Motor neuron (in vitro differentiated cells): ENCODE measurements at places on chromosomes 11 and 22.

GRCh38 chr11:574632-575312 lies 1.5 kb upstream of the PHRF1 start:
- no peak for ATAC-seq

DNA sequence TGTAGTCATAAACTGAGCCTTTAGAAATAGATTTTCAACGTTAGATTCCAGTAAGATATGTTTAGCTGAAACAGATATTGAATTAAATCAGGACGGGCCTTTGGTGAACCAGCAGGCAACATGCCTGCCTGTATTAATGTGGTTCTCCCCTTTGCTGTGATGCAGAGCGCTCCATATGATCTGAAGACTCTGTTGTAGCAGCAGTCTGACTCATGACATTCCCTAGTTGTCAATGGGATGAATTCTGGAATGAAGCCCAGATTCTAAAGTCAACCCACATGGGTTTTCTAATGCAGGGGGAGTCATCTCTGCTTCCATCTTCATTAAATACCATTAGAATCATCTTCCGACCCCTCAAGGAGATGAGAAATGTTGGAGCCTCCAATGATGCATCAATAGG lies 864.5 kb downstream of the NTM start:
- ATAC-seq = peak; percentile 39

GRCh38 chr11:45275828-45276227 lies 10.3 kb downstream of the SYT13 start:
- no peak for ATAC-seq

DNA sequence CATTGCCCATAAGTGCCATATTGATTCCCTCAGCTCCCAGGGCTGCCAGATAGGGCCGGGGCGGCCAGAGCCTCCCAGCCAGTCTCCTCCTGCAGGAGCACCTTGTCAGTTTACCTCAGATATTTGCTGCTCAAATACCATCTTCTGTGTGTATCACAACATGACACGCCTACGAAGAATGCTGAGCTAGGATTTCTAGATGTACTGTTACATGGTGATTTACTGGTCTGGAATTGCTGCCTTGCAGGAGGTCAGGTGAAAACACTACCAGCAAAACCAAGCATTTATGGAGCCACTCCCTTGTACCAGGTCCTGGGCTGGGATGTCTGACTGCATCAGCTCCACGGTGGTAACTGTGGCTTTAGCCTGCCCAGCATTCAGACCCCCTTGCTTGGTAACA lies 11.8 kb downstream of the MICAL3 start:
- ATAC-seq = no peak

GRCh38 chr11:6319704-6320410 lies 444 bp downstream of the CAVIN3 start:
- ATAC-seq = peak; percentile 31

DNA sequence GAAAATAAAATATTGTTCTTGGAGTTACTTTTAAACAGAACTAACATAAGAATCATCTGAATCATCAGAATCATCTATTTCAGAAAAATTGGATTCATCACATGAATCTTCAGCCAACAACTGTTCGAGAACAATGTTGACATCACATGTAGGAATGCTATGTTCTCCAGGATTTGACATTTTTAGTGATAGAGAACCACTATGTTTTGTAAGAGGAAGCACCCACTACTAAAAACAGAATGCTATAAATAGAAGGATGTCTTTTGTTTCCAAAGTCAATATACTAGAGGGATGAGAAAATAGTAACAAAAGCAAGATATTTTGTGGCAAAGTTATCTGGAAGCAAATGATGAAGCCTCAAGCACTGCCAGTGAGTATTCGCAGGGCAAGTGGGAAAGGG lies 263.4 kb upstream of the DDI1 start:
- ATAC-seq = no peak

DNA sequence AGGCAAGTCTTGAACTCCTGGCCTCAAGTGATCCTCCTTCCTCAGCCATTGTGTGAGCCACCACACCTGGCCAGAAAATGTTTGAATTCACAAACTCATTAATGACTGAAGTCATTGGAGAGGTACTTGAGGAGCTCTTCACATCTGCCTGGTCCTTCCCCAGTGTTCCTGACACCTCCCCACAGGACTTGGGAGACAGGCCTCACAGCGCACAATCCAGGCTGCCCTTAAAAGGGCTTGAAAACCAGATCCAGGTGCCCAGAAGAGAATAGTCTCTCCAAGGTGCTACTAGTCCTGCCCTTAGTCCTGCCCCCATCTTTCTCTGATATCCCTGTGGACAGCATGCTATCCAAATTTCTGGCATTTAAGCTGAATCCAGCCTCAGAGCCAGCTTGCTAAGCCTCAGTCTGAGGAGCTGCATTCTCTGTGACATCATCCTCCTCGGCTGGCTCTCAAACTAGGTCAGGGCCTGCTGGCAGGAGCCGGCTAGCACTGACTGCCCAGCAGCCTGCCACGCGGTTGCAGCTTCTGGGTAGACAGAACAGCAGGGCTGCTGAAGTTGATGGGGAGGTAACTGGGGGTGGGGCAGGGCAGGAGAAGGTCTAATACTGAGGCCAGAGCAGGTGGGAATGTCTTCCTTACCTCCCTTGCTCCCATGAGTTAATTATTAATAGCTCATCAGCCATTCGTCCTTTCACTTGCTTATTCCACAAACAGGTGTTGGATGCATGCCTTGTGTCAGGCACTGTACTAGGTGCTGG lies 35.3 kb upstream of the NECTIN1 start:
- ATAC-seq = peak; percentile 99

GRCh38 chr22:27514601-27515523 lies 286.7 kb downstream of the MN1 start:
- no peak for ATAC-seq

- ATAC-seq = no peak
Measured at GRCh38 chr11:4957396-4957795, 1.9 kb upstream of the OR51A2 start.
